ENCODE measurements at places on chromosomes 4 and X.

DNA sequence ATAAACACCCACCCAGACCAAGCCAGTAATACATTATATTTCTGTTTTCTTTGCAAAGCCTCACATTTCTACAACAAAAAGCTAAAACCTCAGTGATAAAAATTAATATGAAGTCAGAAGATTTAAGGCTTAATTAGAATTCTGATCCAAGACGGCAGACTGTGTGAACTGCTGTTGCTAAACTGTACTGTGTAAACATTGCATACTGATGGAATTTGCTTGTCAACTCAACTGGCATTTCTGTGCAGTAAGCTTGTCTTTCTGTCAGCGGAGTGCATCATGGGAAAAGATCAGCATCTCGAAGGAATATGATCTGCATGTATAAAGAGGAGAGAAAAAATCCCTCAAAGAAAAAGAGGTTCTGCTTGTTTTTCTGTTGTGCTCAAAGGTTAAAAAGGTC, 69.4 kb upstream of the SPANXB1 start:
- DNase-seq, result no peak

- no peak for DNase-seq
Measured at GRCh38 chr4:99518601-99519295, 7.9 kb downstream of the C4orf17 start.

DNA sequence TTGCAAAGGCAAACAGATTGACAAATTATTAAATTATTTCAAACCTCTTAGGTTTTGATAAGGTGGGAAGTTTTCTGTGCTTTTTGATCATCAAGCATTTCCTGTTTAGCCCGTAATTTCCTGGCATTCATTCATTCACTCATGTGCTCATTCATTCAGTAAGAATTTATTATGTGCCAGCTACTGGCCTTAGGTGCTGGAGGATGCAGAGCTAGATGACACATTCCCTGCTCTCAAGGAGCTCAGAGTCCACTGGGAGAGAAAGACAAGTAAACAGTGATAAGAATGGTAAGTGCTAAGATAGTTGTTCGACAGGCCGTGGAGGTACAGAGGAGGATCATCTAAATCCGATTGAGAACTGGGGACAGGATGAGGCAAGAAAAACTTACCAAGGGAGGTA, 153.0 kb downstream of the DCTD start:
- DNase-seq, result no peak

DNA sequence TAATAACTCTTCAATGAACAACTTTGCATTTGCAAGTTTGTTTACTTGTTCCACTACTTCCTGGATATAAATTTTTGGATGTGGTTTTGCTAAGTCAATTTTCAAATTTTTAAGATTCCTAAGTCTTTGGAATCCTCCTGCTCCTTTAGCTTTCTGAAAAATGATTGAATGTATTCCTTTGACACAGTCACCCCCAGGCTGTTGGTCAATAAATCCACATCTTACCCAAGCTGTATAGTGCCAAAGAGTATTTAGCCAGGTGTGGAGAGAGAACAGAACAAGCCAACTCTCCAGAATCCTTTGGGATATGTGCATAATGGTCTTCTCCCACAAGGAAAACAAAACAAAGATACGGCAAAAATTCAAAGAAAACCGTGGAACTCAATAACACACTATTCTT, 56.9 kb upstream of the INTU start:
- no peak for DNase-seq

GRCh38 chr4:106502106-106502699, 133.6 kb upstream of the GIMD1 start:
- no peak for DNase-seq

DNA sequence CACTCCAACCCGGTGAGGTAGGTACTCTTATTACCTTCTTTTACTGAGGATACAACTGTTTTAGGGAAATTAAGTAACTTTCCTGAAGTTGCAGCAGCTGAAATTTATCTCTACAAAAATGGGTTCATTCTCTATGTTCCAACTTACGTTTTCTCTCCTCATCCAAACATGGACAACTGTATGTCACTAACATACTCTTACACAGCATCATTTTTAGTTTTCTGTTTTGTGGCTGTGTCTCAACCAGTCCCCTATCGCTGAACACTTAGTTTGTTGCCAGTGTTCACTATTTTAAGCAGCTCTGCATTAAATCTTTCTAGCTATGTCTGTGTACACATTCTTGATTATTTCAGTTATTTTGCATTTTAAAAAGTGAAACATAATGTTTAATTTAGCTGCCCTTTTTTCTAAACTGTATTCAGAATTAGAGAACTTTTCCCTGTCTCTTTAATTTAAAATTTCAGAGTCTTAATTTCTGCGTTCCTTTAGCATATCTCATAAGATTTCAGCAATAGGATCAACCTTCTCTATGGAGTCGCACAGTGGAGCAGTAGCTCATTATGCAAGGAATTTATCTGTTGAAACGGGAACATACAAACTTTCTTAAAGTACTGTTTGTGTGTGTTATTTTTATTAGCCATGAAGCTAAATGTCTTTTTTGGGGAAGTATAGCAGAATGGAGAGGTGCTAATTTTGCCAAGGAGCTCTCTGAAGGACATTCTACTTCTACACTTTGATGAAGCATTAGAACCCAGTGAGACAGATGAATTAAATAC, 3.8 kb downstream of the SGMS2 start:
- DNase-seq, result no peak

DNA sequence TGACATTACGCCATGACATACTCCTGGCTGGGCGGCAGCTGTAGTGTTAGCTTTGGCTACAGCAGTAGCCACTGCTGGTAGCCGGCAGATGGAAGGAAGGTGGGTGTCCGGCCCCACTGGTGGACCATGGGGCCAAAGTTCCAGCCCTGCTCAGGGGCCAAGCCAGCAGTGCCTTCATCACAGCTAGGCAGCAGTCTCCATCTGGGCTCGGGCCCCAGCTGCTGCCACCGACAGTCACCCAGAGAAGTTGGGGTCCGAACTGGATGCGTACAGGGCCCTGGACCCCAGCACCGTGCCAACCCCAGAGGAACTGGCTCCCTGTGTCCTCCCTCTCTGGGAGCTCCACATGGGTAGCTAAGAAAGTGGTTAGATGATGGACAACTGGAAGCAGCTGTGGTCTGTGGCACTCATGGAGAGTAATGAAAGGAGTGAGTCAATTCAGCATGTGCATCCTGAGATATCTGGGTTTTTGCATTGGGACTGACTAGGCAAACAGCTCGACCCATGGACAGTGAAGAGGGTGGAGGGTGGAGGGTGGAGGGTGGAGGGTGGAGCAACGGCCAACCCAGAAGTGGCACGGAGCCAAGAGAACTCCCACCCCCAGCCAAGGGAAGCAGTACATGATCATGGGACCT, 366.6 kb upstream of the GRIA3 start:
- no peak for DNase-seq

DNA sequence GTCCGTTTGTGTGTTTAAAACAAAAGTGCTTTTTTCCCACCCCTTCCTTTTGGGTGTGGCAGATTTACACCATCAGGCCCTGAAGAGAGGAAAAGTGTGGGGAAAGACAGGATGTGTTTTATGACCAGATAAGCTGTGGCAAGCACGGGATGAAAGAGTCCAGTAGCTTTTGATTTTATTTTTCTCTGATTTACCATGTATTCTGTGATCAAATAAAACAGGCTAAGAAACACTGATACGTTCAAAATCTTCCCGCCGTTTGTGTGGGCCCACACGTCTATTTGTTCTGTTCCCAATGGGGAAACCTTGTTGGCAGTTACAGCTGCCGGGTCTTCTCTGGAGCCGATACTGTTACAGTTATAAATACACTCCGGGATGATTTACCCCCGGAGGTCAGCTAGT, 10.8 kb downstream of the LRP2BP start:
- DNase-seq, result no peak

DNA sequence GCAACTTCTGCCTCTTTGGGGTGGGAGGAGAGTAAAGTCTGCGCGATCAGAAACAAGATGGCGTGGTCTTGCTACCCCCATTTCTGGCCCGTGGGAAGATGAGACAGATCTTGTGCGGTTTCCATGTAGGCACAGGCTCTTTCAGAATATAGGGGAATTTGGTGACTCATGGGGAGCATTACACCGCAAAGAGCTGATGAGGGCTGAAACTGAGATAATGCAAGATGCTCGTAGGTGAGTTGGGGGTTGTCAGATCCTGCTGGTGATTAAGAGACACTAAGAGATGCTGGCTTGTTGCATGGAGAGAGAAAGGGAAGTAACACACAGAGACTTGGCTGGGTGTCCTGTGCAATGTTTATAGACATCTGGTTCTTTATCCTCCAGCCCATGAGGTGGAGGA, 1.5 kb downstream of the EVC start:
- no peak for DNase-seq

GRCh38 chr4:118398226-118399090, 45.7 kb upstream of the PRSS12 start:
- DNase-seq, result no peak

- DNase-seq, result no peak
Measured at GRCh38 chr4:150205016-150205415, 126.8 kb downstream of the DCLK2 start.

GRCh38 chrX:40573763-40574162, 7.0 kb upstream of the ATP6AP2 start:
- DNase-seq, result no peak

GRCh38 chrX:22399437-22400192, 126.9 kb downstream of the CBLL2 start:
- no peak for DNase-seq
